CD4-positive, alpha-beta T cell (primary cell): ENCODE measurements at places on chromosomes 7 and 10. TPM values are rescaled to one million over a fixed set of nuclear protein-coding genes. Genes with fewer than 3 reads are reported as not detected.

The TYW1B gene
- total RNA-seq = 3.6 TPM

The MKX gene
- total RNA-seq = not detected

The C10orf62 gene
- not detected for total RNA-seq

The HTRA1 gene
- total RNA-seq = not detected

The EBLN1 gene
- total RNA-seq = not detected

The CTAGE8 gene
- total RNA-seq = 0.17 TPM

The HECW1 gene
- total RNA-seq = not detected

DNA sequence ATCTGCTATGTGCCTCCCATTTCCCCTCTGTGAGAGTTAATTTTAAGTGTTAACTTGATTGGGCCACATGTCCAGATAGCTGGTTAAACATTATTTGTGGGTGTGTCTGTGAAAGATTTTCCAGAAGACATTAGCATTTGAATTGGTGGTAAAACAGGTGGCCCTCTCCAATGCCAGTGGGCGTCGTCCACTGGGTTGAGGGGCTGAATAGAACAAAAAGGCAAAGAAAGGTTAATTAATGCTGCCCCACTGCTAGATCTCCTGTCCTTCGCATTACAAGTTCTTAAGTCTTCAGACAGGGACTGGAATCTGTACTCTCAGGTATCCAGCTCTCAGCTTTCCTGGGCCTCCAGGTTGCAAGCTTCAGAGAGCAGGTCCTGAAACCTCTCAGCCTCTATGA lies 1160.9 kb upstream of the LRRN3 start:
- no peak for DNase-seq

- DNase-seq = no peak
Observed at GRCh38 chr10:61987951-61988379, 86.5 kb downstream of the ARID5B start.

DNA sequence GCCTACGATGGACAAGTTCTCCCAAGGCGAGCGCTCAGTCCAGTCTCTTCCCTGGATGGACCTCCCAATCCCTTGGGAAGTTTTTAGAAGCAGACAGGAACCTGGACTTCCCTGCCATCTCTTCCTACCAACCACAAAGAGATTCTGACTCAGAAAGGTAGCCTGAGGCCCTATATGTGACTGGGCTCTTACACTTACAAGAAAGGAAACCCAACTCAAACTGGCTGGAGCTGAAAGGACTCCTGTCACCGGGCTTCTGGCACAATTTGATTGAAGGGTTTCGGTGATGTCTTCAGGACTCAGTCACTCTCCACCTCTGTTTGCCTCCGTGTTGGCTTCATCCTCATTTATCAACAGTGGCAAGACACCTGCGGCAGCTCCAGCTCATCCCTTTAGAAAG lies 3.7 kb upstream of the COL13A1 start:
- no peak for DNase-seq

GRCh38 chr7:107138696-107139420 lies 29.9 kb upstream of the HBP1 start:
- DNase-seq = no peak

DNA sequence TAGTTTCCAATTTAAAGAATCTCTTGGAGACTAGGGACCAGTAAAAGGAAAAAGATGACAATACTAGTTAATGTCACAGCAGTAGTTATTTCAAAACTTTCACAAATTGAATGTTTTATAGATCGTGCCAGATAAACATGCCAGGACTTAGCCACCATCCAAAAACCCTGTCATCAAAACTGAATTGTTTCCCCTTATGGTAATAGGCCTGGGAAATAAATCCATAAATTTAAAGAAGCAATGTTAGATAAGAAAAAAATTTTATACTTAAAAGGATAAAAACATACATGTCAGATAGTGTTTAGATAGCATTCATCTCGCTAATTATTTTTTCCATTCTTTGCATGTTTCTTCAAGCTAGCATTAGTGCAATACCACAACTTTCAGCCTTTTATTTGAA lies 71.2 kb downstream of the SUGCT start:
- no peak for DNase-seq

GRCh38 chr10:87615856-87616255 lies 43.8 kb upstream of the PAPSS2 start:
- no peak for DNase-seq

- no peak for DNase-seq
Observed at GRCh38 chr10:95559471-95559870, 1.7 kb downstream of the SORBS1 start.

GRCh38 chr7:134329614-134330346 lies 13.1 kb upstream of the SLC35B4 start:
- no peak for DNase-seq

DNA sequence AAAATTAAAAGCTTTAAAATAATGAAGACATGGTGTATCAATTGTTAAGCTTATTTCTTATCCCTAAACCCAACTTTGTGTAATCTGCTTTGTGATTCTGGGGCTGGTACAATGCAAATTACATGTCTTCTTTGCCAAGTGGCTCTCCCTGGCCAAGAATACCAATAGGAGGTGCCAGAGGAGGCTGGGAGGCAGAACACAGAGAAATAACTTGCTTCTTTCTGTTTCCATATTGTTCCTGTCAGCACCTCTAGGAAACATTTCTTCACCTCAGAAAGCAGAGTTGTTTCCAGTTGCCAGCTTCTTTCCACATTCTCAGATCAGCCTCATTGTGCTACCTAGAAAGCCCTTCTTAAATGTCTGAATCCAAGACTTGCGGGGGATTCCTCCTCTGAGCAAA lies 174.4 kb downstream of the MDFIC start:
- DNase-seq = no peak

DNA sequence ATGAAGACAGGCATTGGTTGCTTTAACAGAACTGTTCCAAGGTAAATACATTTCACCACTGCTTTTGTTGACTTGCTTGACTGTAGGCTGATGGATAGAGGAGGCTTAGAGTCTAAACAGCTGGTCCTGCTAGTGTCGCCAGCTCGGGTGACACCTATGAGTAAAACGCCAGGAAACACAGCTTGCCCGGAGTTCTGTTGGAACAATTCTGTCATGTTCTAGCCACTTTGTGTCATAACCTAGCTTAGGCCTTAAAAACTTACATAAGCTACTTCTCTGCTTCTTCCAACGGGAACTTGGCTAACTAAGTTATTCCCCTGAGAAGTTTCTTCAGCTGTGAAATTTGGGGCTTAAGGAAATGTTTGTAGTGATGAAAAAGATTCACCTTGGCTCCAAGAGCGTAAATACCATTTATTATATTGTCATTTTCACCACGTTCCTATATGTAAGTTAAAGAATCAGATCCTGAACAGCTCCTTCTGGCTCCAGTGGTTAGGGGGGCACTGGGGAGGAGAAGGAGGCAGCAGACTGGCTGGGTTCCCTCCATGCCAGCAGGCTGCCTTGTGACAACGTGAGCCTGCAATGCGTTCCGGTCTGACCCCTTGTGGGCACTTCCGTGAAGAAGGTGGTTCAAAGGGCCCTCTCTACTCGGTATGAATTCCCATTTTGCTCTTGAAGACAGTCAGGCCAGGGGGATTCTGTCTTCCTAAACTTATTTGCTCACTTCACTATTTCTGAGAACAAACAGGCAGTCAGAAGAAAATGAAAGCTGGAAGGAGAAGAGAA lies 253.2 kb downstream of the BMPER start:
- no peak for DNase-seq

- no peak for DNase-seq
Observed at GRCh38 chr10:81876253-81877077, 1.5 kb downstream of the NRG3 start.

GRCh38 chr7:44608916-44609648 lies 2.7 kb downstream of the OGDH start:
- DNase-seq = no peak

DNA sequence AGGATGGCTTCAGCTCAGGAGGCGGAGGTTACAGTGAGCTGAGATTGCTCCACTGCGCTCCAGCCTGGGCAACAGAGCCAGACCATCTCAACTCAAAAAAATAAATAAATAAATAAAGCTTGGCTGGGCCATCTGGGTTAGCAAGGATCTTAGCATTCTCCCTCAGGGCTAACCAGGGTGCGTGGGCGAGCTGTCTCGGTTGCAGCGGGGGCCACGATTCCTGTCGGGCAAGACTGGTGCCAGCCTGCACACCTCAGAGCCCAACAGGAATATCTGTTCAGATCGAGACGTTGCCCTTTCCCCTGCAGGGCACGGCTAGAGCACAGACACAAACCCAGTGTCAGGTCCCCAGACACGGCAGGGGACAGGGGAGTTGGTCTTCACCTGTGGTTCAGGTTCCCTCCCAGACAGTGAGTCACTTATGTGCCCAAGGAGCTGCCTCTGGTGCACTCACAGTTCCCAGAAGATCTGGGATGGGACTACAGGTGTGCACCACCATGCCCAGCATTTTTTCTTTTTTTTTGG lies 75.5 kb upstream of the GTF2I start:
- no peak for DNase-seq

DNA sequence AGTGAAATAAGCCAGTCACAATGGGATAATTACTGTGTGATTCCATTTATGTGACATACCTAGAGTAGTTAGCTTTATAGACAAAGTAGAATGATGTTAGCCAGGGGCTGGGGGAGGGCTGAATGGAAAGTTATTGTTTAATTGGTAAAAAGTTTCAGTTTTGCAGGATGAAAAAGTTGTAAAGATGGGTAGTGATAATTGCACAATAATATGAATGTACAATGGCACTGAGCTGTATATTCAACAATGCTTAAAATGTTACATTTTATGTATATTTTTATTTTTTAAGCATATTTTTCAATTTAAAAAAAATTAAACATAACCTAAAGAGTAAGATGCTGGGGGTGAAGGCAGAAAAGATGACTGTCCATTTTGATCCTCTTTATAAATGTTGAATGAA lies 216.1 kb upstream of the KAT6B start:
- DNase-seq = no peak

- no peak for DNase-seq
Observed at GRCh38 chr10:70456164-70456563, 14.7 kb upstream of the NODAL start.
